ENCODE measurements at places on chromosomes 7 and 10. TPM values are rescaled to one million over a fixed set of nuclear protein-coding genes. Genes with fewer than 3 reads are reported as not detected.

GRCh38 chr10:43599333-43599732 lies 6.9 kb upstream of the ZNF485 start:
- no peak for DNase-seq
- H3K4me3 ChIP-seq = no peak overlapping the region
- peaks cover 5% of the 10 kb centered on the region for H3K27me3 ChIP-seq

- DNase-seq = no peak
- H3K4me3 ChIP-seq = no peak overlapping the region
- no peak overlapping the region for H3K27ac ChIP-seq
These were observed 283.6 kb downstream of the BICC1 start for GRCh38 chr10:58796242-58796641.

FOXI2 gene
- total RNA-seq = not detected

STEAP2 gene
- not detected for total RNA-seq
